ENCODE measurements at places on chromosomes 3 and 15.

- no peak for DNase-seq
These were observed 5.9 kb upstream of the GRAMD2A start for GRCh38 chr15:72203507-72203837.

- no peak for DNase-seq
These were observed 16.0 kb downstream of the TKT start for GRCh38 chr3:53239800-53240199.

- DNase-seq = no peak
These were observed 162.8 kb upstream of the ZNF385D start for GRCh38 chr3:21913791-21914190.

DNA sequence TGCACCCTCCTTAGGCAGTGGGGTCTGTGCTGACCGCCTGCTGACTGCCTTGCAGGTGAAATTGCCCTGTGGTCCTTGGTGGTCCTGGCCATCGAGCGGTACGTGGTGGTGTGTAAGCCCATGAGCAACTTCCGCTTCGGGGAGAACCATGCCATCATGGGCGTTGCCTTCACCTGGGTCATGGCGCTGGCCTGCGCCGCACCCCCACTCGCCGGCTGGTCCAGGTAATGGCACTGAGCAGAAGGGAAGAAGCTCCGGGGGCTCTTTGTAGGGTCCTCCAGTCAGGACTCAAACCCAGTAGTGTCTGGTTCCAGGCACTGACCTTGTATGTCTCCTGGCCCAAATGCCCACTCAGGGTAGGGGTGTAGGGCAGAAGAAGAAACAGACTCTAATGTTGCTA lies 2.4 kb downstream of the RHO start:
- no peak for DNase-seq

GRCh38 chr3:128922804-128923459 lies 43.5 kb downstream of the ACAD9 start:
- DNase-seq = no peak

DNA sequence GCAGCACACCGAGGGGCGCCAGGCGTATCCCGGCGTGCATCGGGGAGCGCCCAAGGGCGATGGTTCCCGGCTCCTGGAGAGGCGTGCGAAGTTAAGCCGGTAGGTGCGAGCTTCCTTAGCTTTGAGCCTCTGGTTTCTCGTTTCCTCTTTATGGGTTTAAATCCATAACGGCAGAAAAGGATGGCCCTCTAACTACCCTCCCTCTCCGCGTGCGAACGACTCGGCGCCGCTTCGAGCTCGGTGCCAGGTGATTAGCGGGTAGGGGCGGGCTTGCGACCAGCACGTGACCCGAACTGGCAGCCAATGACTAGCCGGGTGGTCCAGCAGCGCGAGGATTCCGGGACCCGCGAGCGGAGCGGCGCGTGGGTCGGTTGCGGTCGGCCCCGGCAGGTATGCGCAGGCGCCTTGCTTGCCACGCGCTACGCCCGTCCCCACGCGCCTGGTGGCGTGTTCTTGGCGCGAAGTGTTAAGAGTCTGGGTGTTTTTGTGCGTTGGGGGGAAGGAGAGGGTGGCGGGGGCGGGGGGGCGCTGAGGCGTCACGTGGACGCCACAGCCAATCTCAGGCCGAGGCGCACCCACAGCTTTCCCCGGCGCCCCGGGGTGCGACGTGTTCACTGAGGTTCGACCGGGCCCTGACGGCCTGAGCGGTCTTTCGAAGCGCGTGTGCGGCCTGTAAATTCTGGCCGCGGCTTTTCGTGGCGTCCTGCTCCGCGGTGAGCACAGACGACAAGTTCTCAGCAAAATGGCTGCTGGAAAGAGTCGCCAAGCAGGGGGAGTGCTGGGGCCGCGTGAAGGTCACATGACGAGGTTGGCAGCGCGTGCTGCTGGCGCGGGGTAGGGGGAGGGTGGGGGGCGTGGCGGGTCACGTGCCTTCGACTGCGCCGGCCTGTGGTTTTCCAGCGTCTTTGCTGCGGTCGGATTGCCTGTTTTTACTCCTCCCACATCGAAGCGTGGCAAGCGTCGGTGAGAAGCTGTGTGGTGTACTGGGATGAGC lies 38.7 kb upstream of the MGA start:
- peak; percentile 89 for DNase-seq

Data from suprapubic skin (tissue), 4 donors.